ENCODE measurements at places on chromosomes 2 and 18.
A peak's percentile ranks its signal among the peaks of the same experiment; 100 is the strongest.

GRCh38 chr2:231884438-231885140, 41.6 kb downstream of the NPPC start:
- DNase-seq = no peak

DNA sequence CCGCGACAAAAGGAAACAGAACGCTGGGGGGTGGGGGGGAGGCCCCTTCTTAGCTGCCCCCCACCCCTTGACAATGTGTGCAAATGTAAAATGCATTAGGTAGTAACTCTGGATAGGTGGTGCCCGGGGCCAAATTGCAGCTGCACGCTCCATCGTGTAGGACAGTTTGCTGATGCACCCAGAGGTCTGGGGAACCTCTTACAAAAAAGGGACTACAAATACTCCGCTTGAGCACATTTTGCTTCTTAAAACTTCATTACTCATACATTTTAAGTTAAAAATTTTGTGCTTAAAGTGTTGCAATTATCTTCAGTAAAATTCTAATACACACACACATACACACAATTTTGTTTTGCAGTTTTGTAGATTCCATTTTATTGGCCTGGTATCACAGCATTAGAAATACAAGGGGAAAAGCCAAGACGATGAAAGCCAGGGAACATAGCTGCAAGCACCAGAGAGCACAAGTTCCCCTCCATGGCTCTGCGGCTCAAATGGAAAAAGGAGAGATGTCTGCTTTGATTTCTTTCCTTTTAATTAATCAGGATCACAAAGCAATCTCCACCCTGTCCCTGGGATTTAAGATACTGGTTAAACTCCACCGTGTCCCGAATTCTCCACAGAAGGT, 582.1 kb downstream of the ZEB2 start:
- DNase-seq = no peak

DNA sequence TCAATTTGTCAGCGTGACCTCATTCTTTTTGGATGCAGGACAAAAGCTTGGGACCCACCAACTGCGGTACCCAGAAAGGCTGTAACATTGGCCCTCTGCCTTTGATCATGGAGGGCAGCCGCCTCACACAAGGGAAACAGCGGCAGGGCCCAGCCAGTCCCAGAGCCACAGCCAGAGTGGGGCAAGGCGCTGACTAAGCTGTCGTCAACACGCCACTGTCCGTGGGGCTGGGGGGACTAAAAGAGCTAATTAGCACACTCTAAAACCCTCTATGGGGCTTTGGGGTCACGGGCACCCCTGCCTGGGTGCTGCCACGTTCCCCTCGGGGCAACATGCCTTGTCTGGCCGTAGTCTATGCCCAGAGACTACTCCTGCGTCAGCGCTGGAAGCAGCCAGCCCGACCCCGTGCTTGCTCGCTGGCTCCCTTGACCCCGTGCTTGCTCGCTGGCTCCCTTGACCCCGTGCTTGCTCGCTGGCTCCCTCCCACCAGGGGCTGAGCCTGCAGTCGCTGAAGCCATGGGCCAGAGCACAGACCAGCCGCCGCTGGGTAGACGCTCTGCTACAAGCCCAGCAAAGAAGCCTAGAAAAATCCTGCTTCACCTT, 598.4 kb downstream of the MBD2 start:
- no peak for DNase-seq

DNA sequence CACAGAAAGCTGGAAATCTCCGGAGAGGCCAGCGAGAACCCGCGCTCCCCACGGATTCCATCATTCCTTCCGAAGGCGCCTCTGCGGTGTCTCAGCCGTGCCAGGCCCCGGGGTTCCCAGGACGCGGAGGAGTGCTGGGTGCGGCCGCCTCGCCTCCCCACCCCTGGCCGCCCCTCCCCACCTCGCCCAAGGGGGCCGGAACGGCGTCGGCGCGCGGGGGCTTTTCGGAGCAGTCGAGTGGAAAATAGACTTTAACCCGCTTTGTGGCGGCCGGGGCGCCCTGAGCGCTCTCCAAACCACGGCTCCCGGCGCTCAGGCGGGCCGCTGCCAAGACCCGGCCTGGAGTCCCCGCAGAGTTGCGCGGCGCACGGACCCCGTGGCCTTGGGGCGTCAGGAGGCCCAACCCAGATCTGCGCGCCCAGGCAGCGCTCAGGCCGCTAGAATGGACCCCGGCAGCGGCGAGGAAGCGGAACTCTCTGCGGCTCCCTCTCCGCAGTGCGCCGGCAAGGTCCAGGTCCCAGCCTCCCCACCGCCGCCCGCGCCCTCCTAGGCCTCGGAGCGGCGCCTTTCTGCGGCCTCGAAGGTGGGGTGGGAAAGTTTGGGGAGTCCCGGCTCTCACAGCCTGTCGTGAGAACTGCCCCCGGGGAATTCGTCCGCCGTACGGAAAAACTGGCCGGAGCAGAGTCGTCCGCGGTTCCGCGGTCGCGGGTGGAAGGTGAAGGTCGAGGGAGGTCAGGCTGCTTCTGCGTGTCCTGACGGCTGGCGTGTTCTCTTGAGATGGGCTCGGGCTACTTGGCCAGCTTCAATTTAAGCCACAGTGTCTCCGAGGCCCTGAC, 1.2 kb upstream of the EMX1 start:
- no peak for DNase-seq

GRCh38 chr2:7748717-7749415, 831.7 kb downstream of the RNF144A start:
- DNase-seq = peak; percentile 31

DNA sequence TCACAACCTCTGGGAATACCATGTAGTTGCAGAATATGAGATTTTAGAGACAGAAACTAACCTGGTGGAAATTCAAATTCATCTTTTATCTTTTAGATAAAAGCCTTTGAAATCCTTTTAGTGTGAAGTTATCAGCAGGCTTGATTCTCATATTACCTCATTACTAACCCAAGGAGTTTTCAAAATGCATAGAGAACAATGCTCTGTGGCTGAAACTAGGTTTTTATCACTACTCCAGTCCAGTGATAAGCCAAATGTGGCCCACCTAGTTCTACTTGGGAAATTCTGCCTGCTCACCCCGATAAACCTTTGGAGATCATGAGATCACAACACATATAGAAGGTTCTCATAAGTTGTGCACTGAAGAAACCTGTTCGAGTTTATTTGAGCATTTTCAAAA, 121.7 kb downstream of the MMADHC start:
- no peak for DNase-seq

GRCh38 chr2:70400539-70400938, 98.7 kb upstream of the FAM136A start:
- no peak for DNase-seq

DNA sequence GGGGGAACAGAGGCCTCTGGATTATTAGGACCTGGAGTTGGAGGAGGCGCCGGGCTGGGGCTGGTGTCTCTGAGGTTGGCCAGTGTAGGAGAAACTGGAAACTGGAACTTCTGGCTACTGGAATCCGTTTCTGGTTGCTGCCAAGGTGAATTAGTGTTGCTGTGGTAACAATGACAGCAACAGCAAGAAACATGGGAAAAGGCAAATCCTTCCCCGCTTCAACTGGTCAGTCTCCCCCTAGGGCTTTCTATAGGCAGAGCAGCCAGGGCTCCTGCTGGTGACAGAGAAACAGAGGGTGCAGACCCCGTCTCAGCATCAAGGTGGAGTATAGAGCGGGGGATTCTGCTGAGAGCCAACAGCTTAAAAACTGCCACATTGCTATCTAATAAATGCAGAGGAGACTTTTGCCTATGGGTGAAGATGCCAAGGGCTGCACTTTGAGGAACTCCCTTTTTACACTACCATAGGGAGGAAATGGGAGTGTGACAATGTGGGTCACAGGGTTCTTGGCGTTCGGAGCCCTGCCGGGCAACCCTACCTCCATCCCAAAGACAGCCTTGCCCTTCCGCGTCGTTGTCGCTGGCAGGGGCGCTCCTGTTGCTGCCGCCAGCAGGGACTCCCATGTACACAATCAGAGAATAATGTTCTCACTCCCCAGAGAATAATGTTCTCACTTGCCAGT, 81.4 kb upstream of the CABLES1 start:
- peak; percentile 62 for DNase-seq

GRCh38 chr2:161415987-161416707, at the start of gene TBR1:
TBR1 (plus strand) TSS chr2:161416297; CDS start chr2:161416411, 114 bp downstream.
- DNase-seq = no peak

DNA sequence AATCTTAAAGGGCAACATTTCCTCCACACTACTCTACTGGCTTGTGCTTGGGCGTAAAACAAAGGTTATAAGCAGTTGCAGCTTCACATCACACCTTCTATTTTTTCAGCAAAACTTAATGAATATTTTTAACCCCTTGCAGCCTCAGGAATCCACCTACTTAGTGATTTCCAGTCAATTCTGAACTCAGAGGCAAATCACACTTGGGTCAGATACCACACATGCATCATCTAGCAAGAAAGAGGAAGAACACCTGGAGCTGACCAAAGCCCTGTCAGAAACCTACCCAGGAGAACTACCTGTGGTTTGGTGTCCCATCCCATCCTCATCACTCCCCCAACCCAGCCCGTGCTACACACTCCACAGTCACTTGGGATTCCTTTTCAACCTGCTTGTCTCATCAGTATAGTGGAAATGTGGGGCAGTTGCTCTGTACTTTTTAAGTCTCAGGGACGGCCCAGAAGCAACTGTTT, 25.5 kb downstream of the PIAS2 start:
- no peak for DNase-seq

DNA sequence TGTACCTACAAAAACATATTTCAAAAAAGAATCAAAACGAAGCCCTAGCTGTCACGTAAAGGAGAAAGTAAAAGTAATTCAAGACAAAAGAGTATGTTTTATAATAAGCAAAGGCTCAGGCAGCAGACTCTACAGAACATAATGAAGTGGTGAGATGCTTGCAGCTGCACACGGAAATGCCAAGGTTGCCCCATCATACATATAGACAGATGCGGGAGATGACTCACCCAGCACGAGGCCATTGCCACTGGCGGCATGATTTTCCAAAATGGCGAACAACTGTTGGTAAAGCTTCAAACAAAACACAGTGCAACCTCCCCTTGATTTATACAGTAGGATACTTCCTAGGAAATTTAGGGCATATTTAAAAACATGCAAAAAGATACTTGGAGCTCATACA, 26.0 kb upstream of the C1QL2 start:
- peak; percentile 10 for DNase-seq

GRCh38 chr2:181847198-181847556, 44.4 kb upstream of the ITPRID2 start:
- no peak for DNase-seq

DNA sequence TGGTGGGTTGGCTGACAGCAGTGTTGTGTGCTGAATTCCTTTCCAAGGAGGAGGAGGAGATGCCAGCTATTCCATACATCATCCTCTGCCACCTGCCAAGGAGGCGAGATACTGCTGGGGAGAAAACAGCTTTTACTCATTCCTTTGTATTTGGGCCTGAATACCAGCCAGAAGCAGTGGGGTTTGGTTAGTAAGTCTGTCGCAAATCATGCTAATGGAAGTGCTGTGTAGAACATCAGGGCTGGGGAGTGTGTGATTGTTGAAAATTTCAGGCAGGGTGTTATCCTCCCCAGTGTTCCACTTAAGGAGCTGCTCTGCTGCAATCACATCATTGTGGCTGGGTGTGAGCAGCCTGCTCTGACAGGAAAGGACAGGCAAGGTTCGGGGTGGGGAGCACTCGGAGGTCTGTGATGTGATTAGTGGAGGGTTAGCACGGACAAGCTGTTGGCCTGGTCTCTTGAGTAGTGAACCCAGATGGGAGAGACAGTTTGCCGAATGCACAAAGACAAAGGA, 128.2 kb upstream of the DLX2 start:
- DNase-seq = no peak

GRCh38 chr2:107383691-107384090, 443.0 kb upstream of the RGPD4 start:
- DNase-seq = no peak

- DNase-seq = no peak
Measured at GRCh38 chr2:55489467-55490062, 30.0 kb upstream of the CFAP36 start.

DNA sequence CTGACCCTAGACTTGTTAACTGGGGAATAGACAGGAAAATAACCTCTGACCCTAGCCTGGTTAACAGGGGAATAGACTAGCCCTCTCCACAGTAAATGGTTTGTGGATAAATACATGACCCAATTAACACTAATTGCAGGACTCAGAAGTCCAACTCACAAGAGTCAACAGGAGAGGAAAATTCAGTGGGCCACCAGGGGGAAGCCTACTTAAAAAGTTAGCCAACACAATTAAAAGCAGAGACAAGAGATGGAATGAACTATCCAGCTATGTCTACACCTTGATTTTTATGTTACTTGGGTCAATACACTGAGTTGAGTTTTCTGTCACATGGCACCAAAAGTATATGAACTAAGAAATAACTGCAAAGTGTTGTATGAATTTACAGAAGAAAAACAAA, 158.8 kb upstream of the SLC39A10 start:
- DNase-seq = peak; percentile 51

GRCh38 chr2:23065210-23065609, 319.8 kb upstream of the KLHL29 start:
- DNase-seq = no peak

- no peak for DNase-seq
Measured at GRCh38 chr18:366466-367061, 98.7 kb upstream of the THOC1 start.

- DNase-seq = no peak
Measured at GRCh38 chr2:176612036-176612435, 342.8 kb downstream of the MTX2 start.

GRCh38 chr18:69897397-69898108, 50.1 kb downstream of the CD226 start:
- no peak for DNase-seq

DNA sequence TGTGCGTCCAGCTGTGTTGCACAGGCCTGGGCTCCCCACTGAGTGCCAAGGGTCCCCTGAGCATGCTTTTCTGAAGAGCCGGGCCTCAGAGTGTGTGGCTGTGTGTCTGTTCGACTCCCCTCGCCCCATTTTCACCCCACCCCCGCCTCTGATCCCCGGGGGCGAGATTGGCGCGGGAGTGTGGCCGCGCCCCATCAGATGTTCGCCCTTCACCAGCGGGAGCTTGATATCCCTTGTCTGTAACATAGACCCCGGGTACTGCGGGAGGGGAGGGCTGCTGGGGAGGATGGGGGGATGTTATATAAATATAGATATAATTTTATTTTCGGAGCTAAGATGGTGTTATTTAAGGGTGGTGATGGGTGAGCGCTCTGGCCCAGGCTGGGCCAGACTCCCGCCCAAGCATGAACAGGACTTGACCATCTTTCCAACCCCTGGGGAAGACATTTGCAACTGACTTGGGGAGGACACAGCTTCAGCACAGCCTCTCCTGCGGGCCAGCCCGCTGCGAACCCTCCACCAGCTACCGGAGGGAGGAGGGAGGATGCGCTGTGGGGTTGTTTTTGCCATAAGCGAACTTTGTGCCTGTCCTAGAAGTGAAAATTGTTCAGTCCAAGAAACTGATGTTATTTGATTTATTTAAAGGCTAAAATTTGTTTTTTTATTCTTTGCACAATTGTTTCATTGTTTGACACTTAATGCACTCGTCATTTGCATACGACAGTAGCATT, 1.5 kb downstream of the RHOB start:
- DNase-seq = peak; percentile 29
